CD4-positive, alpha-beta T cell treated with Interleukin-17A for 4 hours (primary cell): ENCODE measurements at places on chromosomes 1 and 21.

- no peak for DNase-seq
Observed at GRCh38 chr1:237112663-237113062, 70.7 kb downstream of the RYR2 start.

GRCh38 chr1:183033205-183033604, 10.0 kb downstream of the LAMC1 start:
- peak; percentile 27 for DNase-seq

DNA sequence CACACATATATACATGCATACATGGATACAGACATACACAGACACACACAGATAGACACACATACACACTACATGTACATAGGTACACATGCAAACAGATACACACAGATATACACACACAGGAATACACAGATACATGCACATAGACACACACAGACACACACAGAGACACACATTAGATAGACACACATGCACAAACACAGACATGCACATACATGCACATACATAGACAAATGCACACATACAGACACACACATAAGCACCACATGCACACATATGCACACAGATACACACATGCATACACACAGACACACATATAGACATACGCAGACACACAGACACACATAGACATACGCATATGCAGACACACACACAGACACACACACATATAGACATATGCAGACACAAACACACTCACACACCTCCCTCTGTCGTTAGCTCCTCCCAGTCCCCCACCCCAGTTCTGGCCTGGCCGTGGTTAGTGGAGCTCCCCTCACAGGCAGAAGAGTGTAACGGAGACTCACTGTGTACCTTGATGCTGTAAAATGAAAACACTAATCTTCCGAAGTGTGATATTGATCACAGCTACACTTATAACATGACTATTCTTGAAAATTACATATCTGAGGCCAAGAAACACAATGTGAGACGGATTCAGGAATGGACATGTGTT, 7.6 kb downstream of the UBASH3A start:
- DNase-seq, result peak; percentile 23

GRCh38 chr21:34705011-34705410, 36.2 kb downstream of the CLIC6 start:
- no peak for DNase-seq

DNA sequence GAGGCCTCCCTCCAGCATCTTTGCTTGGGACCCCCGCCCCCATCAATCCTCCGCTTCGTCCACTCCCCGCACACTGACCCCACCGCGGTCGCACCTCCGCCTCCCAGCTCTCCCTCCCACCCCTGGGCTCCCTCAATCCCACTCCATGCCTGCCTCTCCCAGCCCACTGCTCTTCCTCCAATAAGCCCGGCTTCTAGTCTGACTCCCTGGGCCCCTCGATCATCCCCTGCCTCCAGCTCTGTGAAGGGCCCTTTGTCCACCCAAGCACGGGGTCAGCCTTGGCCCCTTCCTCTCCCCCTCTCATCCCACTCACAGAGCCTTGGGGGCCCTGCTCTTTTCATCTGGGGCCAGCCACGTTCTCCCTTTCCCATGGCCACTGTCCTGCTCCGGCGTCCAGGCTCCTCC, 1.5 kb upstream of the TMEM200B start:
- DNase-seq, result no peak
